ENCODE measurements at places on chromosomes 6 and 20. TPM values are rescaled to one million over a fixed set of nuclear protein-coding genes. Genes with fewer than 3 reads are reported as not detected.

TP53TG5 gene
- total RNA-seq = not detected

ELOVL2 gene
- total RNA-seq = 0.85 TPM

NKX2-4 gene
- 1.1 TPM for total RNA-seq

OR2J3 gene
- not detected for total RNA-seq

GTSF1L gene
- not detected for total RNA-seq

SOX4 gene
- 30.4 TPM for total RNA-seq

PHIP gene
- total RNA-seq = 14.2 TPM

SLC12A5 gene
- 0.21 TPM for total RNA-seq

OPN5 gene
- total RNA-seq = not detected

ANKRD66 gene
- not detected for total RNA-seq

HLA-DOB gene
- total RNA-seq = not detected

MYH7B gene
- total RNA-seq = not detected

SLC25A27 gene
- total RNA-seq = 1.4 TPM

MUC22 gene
- not detected for total RNA-seq

TRAPPC3L gene
- 0.17 TPM for total RNA-seq

SCGN gene
- total RNA-seq = not detected

CCN5 gene
- total RNA-seq = 4.2 TPM

TCP11 gene
- total RNA-seq = not detected

RCAN2 gene
- 1.0 TPM for total RNA-seq

SLC17A1 gene
- not detected for total RNA-seq

ZNF318 gene
- 4.7 TPM for total RNA-seq

TBC1D32 gene
- total RNA-seq = 1.4 TPM

SLC13A3 gene
- total RNA-seq = not detected

NPEPL1 gene
- 0.95 TPM for total RNA-seq

PTK7 gene
- total RNA-seq = 57.7 TPM

OR2H2 gene
- total RNA-seq = not detected

TRIM40 gene
- total RNA-seq = not detected

MLN gene
- not detected for total RNA-seq

TSBP1 gene
- total RNA-seq = not detected
